ENCODE measurements at places on chromosomes 11 and 22.

DNA sequence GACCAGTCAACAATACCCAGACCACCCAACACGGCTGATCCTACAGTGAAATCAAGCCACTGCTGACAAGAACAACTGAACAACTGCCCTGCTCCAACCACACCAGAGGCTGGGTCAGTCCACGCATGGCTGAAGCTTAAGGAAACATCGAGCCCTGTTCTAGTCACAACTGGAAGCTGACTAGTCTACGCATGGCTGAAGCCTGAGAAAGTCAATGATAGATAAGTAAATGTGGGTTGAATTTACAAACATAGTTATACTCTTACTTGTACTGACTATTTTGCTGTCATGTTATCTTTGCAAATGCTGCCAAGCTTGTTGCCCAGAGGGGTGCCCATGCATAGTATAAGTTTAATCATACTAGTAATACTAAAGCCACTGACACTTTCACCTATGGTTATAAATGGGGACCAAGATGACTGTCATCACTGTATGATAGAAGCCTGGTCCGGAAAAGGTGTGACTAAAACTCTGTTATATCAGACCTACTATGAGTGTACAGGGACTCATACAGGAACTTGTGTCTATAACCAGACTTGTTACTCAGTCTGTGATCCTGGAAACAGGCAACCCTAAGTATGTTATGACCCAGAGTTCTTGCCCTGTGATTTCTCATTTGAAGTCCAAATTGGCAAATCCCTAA, 43.4 kb upstream of the GLYAT start:
- DNase-seq: no peak

DNA sequence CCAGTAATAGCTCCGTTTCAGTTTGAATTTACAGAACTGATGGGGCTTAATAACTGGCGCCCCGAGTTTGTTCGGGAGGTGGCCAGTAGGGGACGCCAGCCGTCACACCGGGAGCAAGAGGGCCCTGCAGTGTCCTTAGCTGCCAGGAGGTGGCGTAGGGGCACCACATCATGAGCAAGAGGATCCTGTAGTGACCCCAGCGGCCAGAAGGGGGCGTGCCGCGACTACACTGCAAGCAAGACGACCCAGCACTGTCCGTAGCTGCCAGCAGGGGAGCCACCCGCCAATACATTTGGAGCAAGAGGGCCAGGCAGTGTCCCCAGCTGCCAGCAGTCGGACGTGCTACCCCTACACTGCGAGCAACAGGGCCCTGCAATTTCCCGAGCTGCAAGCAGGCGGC, 663.7 kb upstream of the B3GAT1 start:
- no peak for DNase-seq

DNA sequence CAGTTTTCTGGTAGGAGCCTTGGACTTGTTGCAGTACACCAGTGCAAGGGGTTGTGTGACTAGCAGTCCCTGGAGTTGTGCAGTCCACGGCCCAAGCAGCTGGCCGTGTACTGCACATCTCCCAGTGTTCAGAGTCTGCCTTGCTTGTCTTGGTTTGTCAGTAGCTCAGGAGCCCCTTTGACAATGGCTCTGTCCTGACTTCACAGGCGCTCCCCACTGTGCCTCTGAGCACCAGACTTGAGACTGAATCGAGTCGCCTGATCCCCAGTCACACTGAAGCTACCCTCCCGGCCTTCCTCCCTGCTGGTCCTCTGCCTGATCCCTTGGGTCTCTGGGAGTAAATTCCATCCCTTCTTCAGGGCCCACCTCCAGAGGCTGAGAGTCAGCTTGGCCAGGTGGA, 19.4 kb downstream of the SYNGR1 start:
- DNase-seq: no peak

GRCh38 chr22:18056807-18057474, 20.8 kb upstream of the PEX26 start:
- peak; percentile 74 for DNase-seq

DNA sequence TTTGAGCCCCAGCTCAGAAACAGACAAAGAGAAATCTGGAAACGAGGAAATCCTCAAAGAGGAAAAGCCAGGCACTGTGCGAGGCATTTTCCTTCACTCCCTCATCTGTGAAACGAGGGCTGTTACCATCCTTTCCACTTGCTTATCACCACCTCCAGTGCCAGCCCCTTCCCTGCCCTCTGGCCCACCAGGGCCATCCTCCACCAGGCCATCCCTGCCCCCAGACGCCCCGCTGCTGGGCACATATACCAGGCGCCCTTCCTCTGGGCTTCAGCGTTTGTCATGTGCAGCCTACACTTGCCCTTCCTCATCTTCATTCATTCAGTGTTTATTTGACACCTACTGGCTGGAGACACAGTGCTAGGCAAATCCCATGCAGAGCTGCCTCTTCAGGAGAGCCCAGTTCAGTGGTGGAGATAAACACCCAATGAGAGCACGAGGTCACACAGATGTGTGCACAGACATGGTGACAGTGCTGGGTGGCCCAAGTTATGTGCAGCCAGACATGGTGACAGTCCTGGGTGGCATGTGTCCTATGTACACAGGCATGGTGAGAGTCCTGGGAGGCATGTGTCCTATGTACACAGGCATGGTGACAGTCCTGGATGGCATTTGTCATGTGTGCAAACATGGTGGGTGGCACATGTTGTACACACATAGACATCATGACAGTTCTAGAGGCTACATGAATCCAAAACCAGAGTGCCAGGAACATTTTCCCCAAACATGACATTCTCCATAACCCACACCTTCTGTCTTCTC, 9.7 kb downstream of the SPTBN2 start:
- no peak for DNase-seq

DNA sequence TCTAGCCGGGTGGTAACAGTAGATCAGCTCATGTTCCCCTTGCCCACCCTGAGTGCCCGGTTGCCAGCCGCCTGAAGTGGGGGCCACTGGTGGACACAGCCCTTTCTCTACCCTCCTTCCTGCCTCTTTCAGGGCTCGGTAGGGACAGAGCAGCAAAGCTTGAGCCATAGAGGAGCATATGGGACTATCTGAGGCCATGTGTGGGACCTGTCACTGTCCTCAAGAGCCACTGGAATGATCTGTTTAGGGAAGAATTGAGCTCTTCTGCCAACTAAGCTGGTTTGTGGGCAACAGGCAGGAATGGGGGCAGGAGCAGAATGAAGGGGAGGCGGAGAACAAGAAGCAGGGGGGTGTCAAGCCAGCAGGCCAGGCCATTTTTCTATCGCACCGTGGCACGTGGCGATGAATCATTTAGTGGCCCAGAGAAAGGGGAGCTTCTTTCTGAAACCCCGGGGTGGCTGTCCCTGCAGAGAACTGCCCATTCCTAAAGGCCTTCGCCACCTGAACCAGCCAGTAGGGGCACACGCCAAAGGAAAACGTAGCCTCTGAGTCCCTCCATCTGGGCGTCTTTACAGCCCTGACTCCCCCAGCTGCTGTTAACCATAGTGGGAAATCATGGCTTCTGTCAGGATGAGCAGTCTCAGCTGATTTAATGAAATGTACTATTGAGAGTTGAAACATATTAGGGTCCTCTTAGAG, 8.8 kb downstream of the ASPHD2 start:
- DNase-seq: no peak

DNA sequence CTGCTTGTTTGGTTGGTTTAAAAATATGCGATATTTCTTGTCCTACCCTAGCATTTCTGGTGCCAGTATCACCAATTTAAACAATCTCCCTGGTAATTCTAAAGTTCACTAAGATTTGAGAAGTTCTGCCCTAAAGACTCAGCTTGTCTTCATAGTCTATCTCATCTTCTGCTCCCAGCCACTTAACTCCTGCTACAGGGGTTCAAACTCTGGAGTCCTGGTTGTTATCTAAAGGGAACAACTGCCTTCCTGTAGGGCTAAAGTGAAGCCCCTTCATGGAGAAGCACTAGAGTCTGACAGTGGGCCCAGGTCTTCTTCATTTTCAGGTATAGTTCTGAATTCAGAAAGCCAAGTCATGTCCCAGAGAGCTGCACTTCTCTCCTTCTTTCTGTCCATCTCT, 73.2 kb downstream of the CTNND1 start:
- no peak for DNase-seq

GRCh38 chr22:36329254-36330078, 58.3 kb downstream of the MYH9 start:
- DNase-seq: no peak

- peak; percentile 37 for DNase-seq
Observed at GRCh38 chr11:1890856-1891830, 552 bp downstream of the PRR33 start.

DNA sequence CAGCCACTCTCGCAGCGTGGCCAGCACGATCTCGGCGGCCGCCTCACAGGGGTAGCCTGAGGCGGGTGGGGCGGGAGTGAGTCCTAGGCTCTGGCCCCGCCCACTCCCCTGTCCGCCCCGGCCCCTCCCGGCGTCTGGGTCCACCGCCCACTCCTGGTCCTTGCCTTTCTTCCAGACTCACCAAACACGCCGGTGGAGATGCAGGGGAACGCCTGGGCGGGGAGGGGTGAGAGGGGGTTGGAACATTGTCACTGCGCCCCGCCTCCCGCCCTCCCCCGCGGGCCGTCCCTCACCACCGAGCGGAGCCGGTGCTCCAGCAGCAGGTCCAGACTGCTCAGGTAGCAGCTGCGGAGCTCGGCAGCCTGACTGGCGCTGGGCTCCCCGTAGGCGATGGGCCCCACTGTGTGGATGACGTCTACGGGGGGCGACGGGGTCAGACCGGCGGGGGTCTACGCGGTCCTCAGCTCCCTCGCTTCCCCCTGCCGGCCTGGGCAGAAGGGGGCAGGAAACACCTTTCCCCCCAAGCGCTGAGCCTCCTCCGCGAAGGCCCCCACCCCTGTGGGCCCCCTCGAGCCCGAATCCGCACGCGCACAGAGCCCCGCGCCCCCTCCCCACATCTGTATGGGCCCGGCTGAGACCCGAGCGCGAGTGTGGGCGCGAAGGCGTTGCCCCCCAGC, 13.2 kb downstream of the OTUB1 start:
- DNase-seq: peak; percentile 88

GRCh38 chr11:132300283-132300682, 929.9 kb downstream of the NTM start:
- no peak for DNase-seq

GRCh38 chr22:39317084-39317774, 2.2 kb downstream of the RPL3 start:
- no peak for DNase-seq

DNA sequence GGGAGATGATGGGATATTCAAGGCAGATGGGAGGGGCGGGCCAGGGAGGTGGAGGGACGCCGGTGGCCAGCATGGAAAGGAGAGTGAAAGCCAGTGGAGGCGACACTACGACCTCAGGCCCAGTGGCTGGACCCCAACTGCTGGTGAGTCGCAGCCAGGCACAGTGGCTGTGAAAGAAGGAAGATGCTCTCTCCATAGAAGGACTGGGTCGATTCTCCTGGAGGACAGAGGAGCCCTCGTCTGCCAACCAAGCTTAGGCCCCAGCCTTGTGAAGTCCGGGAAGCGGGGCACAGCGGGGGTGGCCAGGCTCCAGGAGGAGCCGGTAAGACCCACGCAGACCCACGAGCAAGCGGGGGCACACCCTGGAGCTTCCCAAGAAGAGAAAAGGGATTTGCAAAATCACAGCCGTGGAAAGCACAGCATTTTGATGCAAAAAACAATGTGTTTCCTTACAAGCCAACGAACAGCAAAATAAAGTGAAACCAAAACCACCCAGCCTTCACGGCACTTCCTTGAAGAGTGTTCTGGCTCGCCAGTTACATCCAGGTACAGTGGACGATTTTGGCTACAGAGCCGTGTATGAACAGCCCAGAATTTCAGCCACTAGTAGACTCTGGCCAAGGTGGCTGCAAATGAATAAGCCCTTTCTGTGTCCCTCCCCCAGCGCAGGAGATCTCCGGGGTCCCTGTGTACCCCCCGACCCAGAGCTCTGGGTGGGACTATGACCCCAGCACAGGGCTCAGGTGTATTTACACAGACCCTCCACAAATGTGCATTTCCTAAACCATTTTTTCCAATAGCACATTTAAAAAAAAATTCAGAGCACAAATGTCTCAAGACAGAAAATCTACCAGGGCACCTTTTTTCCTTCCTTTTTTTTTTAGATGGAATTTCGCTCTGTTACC, 96.9 kb downstream of the TRMU start:
- DNase-seq: peak; percentile 67

- no peak for DNase-seq
Observed at GRCh38 chr22:37133304-37134018, 16.3 kb downstream of the IL2RB start.

DNA sequence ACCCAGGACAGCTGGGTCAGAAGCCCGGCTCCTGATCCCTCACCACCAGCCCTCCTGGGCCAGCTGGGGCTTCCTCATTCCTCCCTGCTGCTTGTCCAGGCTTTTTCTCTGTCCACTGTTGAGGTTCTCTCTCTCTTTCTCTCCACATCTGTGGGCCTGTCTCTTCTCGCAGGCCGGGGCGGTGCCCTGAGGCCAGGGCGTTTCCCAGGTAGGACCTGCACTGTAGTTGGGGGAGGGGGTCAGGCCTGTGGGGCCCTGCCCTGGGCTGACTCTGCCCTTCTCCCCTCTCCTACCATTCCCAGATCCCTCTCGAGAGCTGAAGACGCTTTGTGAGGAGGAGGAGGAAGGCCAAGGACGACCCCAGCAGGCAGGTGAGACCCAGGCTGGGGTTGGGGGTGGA, 4.9 kb downstream of the EHBP1L1 start:
- DNase-seq: no peak

- no peak for DNase-seq
Observed at GRCh38 chr22:39097098-39098020, at the start of gene APOBEC3H. Gene APOBEC3H, plus strand, starts transcription at chr22:39097244. Its CDS starts 3,035 bp downstream, at chr22:39100279.

- DNase-seq: no peak
Observed at GRCh38 chr11:59225017-59225416, 12.3 kb upstream of the MPEG1 start.

DNA sequence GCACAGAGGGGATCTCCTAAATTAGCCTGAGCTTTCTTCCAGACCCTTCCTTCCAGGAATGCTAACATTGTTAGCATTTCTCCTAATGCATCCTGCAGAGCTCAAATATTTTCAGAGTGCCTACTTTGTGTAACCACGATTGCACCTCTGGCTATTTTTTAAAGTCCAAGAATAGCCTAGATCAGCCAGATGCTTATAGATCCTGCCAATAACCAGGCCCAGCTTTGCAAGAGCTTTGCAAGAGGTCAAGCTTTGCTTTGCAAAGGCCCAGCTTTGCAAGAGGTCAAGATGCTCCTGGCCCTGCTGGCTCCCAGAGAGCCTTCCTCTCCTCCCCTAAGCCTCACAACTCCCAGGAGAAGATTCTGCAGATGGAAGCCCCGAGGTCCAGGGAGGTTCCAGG, 491.9 kb downstream of the MN1 start:
- no peak for DNase-seq

DNA sequence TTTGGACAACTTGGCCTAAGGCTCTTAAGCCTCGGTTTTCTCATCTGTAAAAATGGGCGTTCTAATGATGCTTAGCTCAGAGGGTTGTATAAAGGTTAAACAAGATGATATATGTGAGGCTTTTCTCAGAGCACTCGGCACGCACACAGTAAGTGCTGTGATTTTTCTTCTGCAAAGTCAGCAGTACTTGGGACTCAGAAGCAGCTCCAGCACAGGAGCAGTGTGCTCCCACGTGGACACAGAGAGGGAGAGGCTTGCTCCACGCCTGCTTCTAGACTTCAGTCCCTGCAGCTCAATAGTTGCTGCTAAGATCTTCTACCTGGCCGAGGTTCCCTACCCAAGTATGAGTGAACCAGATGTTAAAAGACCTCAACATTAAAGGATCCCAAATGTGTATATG, 39.9 kb upstream of the PHF21A start:
- no peak for DNase-seq

All from GM13977 (cell line).